Activated T-helper 9 cell treated with anti-CD3 and anti-CD28 coated beads, Interleukin-2, amount 50 U/mL, for 16 hours (primary cell): ENCODE measurements at places on chromosomes 11 and 22.

GRCh38 chr22:36367479-36367878 is 20.3 kb downstream of the MYH9 start:
- DNase-seq, result no peak

DNA sequence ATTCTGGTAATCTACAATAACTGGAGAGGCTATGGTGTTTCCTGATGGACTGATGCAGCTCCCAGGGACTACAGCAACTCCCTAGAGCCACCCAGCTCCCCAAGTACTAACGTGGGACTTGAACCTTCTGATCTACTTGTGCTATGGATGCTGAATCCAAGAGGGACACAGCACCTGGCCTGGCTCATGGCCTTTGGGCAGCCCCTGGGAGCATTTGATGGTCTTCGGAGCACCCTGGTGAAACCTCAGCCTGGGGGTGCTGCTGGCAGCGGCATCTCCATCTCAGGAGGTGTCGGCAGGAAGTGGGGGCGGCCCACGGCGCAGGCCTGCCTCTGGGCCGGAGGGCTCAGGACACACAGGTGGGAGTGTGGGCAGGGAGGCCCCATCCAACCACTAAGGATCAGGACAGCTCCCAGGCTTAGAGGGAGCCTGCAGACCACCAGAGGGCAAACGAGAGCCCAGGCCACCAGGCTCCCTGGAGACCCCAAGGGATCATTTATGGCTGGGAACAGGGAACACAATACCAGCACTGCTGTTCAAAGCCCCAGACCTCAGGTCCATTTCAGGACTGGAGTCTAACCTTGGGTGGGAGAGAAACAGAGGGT is 8.7 kb downstream of the EHD1 start:
- DNase-seq, result no peak

GRCh38 chr11:75475767-75476650 is 43.0 kb upstream of the KLHL35 start:
- no peak for DNase-seq

DNA sequence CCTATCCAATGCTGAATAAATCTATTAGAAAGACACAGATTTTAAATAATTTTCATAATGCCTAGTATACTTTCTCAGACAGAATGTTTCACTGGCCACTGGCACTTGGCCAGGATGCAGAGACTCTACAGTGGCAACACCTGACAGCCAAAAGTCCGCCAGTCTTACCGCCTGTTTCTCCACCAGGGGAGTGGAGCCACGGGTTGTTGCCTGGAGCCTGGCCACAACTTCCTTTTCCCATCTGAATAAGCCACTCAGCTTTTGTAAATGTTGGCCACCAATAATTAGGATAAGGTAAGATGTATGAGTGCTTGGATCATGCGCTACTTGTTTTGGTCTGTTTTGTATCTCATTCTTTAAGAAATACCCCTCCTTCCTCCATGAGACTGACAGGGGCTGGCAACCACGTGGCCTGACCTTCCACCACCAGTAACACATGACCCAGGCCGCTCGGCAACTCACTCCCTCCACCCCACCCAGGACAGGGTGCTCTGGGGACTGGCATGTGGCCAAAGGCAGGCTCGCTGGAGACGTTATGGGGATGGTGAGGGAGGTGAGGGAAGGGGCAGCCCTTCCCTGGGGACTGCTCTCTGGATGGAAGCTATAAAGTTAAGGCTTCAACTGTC is 93.0 kb upstream of the BID start:
- DNase-seq, result no peak

GRCh38 chr22:34696557-34696956 is 369.4 kb upstream of the ISX start:
- no peak for DNase-seq

DNA sequence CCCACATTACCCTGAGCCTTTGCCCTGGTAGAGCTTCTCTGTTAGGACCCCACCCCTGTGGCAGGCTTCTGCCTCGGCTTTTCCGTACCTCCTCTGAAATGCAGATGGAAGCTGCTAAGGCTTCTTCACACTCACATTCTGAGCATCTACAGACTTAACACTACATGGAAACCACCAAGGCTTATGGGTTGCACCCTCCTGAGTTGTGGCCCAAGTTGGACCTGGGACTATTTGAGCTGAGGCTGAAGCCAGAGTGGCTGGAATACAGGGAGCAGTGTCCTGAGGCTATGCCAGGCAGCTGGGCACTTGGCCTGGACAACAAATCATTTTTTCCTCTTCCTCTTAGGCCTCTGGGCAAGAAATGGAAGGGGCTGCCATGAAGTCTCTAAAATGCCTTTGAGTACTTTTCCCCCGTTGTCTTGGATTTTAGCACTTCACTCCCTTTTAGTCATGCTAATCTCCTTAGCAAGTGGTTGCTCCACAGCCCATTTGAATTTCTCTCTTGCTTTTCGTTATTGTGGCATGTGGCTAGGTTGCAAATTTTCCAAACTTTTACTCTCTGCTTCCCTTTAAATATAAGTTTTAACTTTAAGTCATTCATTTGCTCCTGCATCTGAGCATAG is 114.8 kb upstream of the FIBIN start:
- DNase-seq, result no peak

GRCh38 chr11:746289-747157 is 741 bp upstream of the TALDO1 start:
- DNase-seq, result no peak

DNA sequence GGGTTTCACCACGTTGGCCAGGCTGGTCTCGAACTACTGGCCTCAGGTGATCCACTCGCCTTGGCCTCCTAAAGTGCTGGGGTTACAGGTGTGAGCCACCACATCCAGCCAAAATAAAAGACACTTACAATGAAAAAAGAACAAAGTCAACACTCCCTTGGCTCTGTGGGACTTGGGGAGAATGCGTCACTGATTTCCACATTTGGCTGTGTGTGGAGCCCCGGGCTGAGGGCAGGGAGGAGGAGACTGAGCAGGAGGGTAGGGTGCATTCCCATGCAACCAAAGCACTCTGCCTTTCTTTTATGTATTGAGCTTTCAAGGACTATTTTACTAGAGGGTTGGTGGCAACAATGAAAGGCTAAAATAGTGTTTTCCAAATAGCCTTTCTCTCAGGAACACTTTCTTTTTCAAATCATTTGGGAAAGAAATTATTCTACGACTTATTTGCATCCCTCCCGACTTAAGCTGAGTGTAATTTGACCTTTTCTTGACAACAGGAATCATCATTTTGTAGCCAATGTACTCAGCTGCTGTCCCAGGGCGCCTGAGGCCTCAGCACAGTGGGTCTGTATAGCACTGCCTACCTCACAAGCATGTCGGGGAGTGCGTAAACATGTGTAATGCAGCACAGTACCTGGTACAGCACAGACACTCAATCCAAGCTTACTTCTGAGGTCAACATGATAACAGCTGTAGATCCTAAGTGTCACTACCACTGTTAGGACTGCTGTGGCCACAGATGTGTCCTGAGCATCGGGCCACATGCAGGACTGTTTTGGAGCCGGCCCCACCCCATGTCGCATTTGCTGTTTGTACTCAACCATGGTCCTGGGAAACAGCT is 10.1 kb upstream of the SERPIND1 start:
- DNase-seq, result no peak

DNA sequence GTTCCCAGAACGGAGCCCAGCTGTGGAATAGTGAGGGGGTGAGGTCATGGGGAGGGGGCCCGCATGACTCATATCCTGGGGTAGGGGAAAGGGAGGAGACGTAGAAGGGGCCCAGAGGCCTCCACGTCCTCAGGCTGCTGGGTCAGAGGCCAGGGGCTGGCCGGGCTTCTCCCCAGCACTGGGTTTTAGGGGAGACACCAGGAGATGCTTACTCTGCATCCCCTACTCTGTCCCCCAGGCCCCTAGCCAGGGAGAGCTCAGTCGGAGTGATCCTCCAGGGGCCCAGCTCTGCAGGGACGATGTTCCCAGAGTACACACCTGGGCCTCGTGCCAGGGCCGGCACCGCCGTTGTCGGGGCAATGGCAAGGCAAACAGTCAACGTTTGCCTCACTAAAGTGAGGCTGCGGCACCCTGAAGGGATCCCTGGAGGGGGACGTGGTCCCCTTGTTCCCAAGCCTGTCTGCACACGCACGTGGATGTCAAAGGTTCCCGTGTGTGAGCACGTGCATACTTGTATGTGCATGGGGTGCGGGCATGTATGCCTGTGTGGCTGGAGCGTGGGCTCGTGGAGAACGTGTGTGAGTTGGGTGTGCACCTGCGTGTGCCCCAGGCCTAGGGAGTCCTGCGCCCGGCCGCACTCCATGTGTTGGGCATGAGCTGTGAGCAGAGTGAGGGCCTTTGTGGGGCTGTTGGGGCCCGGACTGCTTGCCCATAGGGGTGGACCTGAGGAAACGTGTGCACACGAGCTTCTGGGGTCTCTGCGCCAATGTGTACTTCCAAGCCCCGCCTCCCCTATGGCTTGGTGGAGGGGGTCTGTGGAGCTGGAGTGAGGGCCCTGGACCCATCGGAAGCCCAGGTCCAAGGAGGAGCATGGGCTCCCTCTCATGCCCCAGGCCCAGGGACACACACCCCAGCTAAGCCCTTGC is 14.2 kb downstream of the PRR33 start:
- DNase-seq, result peak; percentile 0

DNA sequence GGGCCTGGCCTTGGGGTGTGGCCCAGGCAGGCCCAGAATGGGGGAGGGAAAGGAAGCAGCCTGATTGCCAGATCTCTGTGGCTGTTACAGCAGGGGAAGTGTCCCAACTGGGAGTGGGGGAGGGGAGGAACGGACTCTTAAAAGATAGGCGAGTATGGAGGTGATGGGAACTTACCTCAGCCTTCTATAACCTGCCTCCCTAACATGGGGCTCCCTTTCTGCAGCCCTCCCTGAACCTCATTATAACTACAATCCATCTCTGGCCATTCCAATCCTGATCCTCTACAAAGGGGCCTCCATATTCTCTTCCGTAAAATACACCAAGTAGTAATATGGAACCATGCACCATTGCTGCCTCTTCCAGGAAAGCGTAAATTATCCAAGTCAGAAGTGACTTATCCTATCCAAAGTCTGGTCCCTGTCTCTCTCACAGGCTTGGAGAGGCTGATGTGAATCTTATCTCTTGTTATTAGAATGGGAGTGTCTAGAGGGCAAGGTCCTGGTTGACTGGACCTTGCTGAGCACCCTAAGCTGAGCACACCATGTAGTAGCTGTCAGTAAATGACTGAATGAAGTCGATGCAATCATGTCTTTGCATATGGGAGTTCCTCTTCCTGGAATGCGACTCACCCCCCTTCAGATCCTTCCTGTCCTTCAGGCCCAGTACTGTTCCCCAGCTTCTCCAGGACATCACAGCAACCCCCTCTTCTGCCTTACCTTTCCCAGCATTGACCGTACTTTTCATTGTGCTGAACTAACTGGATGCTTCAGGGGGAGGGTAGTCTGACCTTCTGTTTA is 5.9 kb downstream of the RHOG start:
- no peak for DNase-seq

DNA sequence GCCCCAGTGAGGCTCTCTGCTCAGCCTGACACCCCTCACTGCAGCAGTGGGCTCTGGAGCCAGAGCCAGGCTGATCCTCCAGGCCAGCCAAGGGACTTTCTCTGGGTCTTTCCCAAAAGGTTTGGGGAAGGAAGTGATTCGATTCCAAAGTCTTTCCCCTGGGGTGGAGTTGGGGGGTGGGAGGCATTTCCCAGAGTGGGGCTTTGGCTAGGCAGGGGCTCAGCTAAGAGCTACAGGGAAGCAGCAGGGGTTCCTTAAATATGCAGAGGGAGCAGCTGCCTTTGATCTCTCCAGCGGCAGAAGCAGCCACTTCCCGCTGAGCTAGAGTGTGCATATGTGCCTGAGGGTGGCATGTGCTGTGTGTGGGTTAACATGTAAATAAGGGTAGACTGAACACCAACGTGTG is 192.9 kb downstream of the INSC start:
- no peak for DNase-seq

DNA sequence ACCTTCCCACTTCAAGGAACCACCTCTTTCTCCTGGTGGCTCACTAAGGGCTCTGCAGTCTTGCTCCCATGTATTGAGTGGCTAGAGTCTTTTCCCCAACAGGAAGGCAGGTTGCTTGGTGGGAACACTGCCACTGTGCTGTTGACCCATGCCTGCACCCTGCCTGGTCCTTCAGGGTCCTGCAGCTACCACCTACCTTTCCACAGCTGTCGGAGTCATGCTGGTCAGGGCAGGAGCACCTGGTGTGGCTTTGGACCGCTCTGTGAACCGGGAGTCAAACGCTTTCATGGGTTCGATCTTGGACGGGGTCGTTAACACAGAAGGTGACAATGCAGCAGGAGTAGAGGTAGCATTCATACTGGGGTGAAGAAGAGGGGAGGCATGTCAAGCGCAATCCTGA is 56.1 kb downstream of the HIRA start:
- DNase-seq, result no peak

DNA sequence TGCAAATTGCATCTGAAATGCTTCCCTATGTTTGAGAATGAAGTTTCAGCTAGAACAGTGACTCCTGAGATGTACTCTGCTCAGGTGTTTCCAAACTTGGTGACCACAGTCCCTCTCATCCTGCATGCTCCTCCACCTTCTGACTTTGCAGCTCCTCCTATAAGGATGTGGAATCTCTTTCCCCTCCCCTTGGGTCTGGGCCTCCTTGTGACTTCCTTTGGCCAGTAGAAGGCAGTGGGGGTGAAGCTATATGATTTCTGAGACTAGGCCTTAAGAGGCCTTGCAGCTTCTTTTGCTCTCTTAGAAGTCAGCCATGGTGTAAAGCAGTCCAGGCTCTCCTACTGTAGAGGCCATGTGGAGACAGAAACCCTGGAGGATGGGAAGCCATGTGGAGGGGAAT is 50.7 kb downstream of the CSF2RB start:
- no peak for DNase-seq

DNA sequence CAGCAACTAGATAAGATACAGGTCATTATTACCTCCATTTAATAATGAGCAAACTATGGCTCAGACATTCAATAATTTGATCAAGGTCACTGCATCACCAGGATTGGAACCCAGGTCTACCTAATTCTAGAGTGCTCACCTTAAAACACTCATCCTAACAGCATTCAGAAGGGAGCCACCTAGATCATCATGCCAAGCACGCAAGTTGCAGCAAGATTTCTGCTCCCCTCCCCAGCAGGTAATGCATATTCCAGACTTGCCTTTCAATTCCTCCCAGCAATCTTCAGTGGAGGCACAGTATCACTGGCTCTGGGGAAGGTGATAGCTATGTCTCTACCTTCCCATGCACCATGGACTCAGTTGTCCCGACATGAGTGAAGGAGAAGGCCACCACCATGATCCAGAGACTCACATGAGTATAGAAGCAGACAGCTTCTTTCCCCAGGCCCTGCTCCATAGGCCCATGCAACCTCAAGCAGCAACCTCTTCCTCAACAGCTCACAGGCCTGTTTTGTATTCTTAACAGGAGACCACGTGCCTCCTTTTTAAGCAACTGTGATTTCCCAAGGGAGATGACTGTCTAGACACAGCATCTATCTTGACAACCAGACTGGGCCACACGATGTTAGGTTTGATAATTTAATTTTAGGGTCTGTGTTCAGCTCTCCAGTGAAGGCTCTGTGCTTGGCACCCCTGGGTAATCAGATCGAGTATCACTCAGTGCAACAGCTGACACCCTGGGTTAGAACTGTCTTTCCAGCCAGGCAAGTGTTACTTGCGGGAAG is 36.4 kb downstream of the RAB30 start:
- DNase-seq, result no peak

GRCh38 chr11:96075532-96075959 is 151.6 kb upstream of the MTMR2 start:
- DNase-seq, result no peak

- no peak for DNase-seq
Observed at GRCh38 chr11:57798905-57799559, 37.4 kb downstream of the CTNND1 start.
